Psoas muscle (tissue), 8 donors: ENCODE measurements at places on chromosomes 3 and 15.
A peak's percentile ranks its signal among the peaks of the same experiment; 100 is the strongest.

GRCh38 chr3:40452562-40452875, 4.6 kb upstream of the RPL14 start:
- DNase-seq, result no peak

GRCh38 chr15:62103431-62103830, 36.7 kb downstream of the C2CD4A start:
- DNase-seq, result no peak

- DNase-seq, result no peak
These were observed 73.0 kb downstream of the SPRED1 start for GRCh38 chr15:38325648-38325990.

- no peak for DNase-seq
These were observed 546.9 kb downstream of the IGSF11 start for GRCh38 chr3:118487734-118488133.

DNA sequence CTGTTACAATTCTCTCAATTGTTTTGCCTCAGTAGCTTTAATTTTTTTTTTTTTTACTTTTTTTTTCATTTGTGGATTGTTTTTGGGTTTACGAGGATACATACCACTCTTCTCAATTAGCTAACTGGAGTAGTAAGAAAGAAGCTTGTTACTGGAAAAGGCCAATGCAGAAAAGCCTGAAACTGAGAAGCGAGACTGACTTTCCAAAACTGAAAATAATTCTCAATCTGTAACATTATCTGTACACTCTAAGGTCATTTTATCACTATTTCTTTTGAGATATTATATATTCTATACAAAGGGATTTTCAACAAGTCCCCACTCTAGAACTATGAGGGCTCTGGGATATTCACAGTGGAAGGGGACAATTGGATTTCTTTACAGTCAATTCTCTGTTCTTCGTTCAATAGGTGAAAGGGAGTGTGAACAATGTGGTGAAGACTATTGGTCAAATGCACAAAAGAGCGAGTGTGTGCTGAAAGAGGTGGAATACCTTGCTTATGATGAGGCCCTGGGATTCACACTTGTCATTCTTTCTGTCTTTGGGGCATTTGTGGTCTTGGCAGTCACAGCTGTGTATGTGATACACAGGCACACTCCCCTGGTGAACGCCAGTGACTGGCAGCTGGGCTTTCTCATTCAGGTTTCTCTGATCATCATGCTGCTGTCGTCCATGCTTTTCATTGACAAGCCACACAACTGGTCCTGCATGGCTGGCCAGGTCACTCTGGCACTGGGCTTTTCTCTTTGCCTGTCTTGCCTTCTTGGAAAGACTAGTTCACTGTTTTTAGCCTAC, 83.9 kb upstream of the KCNAB1 start:
- no peak for DNase-seq

- peak; percentile 82 for DNase-seq
These were observed 272.2 kb upstream of the CHRNA7 start for GRCh38 chr15:31758126-31758525.

DNA sequence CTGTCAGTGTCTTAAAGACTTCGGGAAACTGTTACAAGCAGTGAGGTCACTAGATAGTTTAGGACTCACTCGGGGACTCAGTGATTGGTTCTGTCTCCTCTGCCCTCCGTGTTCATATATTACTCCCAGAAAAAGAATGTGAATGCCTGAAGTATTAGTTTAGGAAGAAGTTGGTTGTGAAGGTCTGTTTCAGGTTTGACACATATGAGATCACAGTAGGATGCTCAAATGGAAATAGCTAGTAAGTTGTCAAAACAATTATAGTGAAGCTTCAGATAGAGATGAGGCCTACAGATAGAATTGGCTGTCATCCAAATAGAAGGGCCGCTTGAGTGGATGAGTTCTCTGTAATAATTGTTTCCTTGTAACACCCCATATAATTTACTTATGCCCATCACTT, 172.6 kb downstream of the PLCL2 start:
- DNase-seq, result no peak

- no peak for DNase-seq
These were observed 11.8 kb downstream of the INSYN1 start for GRCh38 chr15:73741321-73741836.

GRCh38 chr15:69340243-69340900, 41.7 kb downstream of the PAQR5 start:
- DNase-seq, result no peak

DNA sequence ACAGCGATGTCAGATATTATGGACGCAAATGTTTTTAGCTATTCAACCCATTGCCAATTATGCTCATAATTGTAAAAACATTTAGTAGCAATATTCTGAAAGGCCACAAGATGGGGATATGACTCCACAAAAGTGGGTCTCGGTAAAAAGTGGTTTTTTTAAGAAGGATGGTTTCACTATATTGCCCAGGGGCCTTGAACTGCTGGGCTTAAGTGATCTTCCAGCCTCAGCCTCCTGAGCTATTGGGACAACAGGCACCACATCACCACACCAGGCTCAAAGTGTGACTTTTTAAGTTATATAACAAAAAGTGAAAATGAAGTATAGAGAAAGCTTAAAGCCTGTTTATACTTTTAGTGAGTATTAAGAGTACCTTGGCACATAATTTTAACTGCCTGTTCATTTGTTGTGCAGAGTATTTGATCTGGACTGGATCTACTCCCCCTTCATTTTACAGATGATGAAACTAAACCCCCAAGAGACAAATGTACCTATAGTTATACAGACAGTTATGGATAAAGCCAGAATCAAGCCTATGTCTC, 9.4 kb downstream of the NAA50 start:
- no peak for DNase-seq

GRCh38 chr15:86317384-86317740, 237.7 kb downstream of the AGBL1 start:
- peak; percentile 27 for DNase-seq

- DNase-seq, result no peak
These were observed 41.5 kb downstream of the ABHD17C start for GRCh38 chr15:80736560-80736959.

DNA sequence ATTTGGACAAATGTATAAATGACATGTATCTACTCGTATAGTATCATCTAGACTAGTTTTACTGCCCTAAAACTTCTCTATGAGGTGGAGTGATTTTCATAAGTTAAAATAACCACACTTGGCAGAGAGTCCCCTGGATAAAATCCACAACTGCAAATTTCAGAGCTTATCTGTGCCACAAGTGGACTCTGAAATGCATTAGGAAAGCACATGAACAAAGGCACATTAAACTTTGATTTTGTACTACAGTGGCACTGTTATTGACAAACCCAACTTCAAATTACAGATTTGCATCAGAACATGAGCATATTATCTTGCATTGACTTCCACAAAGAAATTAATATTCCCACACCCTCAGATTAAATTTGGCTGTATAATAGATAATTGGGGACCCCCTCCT, 58.1 kb upstream of the EIF5A2 start:
- no peak for DNase-seq

DNA sequence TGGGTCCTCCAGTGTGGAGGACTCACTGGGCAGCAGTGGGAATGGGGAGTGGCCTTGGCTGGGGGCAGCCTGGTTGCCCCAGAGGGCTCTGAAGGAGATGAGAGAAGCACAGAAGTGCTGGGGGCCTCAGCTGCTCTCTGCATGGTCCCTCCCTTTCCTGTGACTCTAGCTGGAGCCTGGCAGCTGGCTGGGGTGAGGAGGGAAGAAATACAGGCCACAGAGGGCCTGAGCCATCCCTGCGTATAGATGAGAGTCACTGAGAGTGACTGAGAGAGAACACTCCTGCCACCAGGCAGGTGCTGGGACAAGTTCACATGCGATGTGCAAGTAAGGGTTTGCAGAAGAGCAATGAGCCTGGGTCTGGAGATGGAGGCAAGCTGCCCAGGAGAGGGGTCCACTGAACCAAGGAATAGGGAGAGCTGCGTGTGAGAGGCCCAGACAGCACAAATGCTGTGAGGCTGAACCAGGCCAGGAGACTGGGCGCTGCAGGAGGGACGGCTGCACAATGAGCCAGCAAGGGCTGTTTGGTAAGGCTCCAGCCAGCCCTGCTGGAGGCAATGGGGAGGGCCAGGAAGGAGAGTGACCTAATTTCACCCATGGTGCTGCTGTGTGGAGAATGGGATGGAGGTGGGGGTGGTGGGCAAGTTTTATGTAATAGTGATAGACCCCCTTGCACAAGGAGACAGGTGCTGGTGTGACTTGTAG, 87.2 kb downstream of the CLSTN2 start:
- DNase-seq, result peak; percentile 66

- DNase-seq, result no peak
These were observed 66.5 kb downstream of the IGSF11 start for GRCh38 chr3:118968111-118968510.

- DNase-seq, result no peak
These were observed 369.5 kb downstream of the FOXP1 start for GRCh38 chr3:71214016-71214415.

- no peak for DNase-seq
These were observed 1.1 kb downstream of the CASR start for GRCh38 chr3:122184591-122184929.

DNA sequence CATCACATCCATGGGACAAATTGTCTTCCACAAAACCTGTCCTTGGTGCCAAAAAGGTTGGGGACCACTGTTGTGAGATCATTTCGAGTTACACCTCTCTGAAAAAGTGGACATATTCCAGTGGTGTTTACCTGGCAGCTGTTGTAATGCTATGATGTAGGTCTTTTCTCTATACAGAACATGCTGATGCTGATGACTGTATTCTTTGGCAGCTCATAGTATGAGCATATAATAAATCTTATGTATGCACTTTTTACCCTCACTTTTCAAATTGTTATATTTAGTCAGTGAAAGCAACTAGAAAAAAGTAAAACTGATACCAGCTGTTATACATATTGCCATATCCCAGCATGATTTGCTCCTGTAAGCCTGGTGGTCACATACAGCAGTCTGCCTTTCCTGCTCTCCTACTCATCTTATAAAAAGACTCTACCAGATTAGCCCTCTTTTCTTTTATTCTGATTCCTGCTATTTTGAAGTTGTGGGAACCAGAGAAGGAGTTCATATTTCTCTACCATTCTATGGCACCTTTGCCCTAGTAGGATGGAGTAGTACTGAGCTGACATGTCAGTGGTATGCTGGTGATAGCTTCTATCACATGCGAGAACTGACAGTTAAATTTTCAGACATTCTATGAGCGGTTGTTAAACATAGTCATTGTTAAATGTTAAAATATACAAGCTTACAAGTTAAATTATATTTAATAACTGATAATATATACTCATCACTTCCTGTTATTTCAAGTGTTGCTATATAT, 128.7 kb downstream of the FNDC3B start:
- no peak for DNase-seq

GRCh38 chr3:197222937-197223370, 75.5 kb downstream of the DLG1 start:
- DNase-seq, result no peak

- no peak for DNase-seq
These were observed 646 bp upstream of the SLC35G2 start for GRCh38 chr3:136818191-136818768.

GRCh38 chr15:49196856-49197255, 26.8 kb downstream of the GALK2 start:
- DNase-seq, result no peak

- no peak for DNase-seq
These were observed 9.4 kb upstream of the MB21D2 start for GRCh38 chr3:192927016-192927415.

GRCh38 chr15:61871926-61872522, 188.2 kb downstream of the VPS13C start:
- DNase-seq, result no peak

GRCh38 chr3:153547970-153548369, 385.9 kb downstream of the RAP2B start:
- no peak for DNase-seq

DNA sequence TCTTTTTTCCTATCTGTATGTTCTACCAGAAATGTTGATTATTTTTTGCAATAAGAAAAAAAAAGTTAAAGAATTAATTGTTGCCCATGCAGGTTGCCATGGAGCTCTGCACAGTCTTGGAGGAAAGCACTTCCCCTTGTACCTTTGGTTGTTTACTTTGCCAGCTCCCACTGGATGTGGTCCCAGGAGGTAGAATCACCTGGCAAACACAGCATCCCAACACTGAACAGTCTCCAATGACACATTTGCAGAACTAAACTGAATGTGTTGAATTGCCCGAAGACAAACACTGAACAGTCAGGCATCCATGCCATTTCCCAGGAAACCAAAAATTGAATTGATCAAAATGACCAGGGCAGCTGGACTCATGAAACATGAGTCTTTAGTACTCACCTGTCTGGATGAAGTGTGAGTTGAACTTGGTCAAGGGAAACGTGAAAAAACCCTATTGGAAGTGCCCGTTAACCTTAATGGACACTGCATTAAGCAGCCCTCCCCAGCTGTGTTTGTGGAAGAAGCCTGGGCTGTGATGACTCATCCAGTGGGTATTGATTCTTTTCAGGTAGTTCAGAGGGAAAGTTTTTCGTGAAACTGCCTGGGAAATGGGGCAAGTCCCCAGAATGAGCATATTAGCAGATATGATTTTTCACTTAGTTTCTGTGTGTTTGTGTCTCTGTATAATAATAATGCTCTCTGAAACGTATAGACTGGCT, 284.7 kb upstream of the STT3B start:
- no peak for DNase-seq

DNA sequence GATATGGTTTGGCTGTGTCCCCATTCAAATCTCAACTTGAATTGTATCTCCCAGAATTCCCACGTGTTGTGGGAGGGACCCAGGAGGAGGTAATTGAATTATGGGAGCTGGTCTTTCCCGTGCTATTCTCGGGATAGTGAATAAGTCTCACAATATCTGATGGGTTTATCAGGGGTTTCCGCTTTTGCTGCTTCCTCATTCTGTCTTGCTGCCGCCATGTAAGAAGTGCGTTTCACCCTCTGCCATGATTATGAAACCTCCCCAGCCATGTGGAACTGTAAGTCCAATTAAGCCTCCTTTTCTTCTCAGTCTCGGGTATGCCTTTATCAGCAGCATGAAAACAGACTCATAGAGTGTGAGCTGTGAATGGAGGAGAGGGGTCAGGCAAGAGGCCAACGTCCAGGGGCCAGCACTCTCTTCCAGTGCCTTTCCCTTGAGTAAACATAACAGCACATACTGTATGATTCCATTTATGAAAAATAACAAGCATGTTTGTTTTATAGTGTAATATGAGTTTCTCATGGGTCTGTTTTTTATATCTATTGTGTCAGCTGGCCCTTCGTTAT, 16.3 kb upstream of the LCTL start:
- DNase-seq, result no peak

GRCh38 chr3:51977446-51978142, 2.7 kb downstream of the ABHD14A start:
- no peak for DNase-seq

GRCh38 chr15:39403640-39404117, 177.2 kb upstream of the THBS1 start:
- no peak for DNase-seq
